ELR (cell line): ENCODE measurements at places on chromosomes 2 and 18.
A peak's percentile ranks its signal among the peaks of the same experiment; 100 is the strongest.

- DNase-seq = no peak
Measured at GRCh38 chr2:7703048-7703447, 785.8 kb downstream of the RNF144A start.

GRCh38 chr2:172086241-172087206 lies 1.2 kb downstream of the DLX1 start:
- DNase-seq = peak; percentile 60

DNA sequence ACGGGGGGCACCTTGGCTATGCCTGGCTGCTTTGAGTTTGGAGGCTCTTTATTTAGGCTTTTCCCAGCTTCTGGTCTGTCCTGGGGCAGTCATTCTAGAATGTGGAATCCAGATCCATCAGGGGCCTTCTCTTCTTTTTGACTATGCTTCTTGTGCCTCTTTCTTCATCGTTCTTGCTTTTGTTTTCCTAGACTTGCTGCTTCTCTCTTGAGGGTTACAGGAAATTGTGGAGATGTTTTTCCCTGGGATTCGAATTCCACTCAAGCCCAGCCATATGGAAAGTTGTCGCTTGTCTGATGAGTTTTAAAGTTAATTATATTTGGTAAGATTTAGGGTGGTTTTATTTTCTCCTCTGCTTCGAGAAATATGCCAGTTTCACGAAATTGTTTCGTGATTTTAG lies 2.4 kb downstream of the GLI2 start:
- DNase-seq = no peak

- DNase-seq = no peak
Measured at GRCh38 chr2:46040563-46041155, 256.5 kb upstream of the EPAS1 start.

GRCh38 chr2:189552991-189553404 lies 27.6 kb downstream of the SLC40A1 start:
- no peak for DNase-seq

DNA sequence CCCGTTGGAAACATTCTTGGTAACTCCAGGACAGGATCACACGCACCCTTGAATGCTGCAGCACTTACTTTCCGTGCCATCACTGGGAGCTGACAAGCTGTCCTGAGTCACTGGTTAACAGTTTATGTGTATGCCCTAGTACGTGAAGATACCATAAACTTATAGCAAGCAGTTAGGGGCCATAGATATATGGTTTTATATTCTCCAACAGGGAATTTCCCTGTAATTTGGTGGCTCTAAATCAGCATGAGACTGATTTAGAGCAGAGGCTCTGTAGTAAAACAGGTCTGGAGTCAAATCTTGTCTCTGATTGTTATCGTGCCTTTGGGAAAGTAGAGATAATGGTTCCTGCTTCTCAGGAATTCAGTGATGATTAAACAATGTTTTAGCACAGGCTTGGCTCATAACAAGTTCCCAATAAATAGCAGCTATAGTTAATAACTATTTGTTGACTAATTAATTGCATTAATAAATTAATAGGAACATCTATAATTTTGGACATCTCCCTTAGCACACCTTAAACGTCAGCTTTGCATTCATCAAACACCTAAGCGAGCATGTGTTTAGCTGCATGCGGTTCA lies 215.2 kb downstream of the VAPA start:
- no peak for DNase-seq

DNA sequence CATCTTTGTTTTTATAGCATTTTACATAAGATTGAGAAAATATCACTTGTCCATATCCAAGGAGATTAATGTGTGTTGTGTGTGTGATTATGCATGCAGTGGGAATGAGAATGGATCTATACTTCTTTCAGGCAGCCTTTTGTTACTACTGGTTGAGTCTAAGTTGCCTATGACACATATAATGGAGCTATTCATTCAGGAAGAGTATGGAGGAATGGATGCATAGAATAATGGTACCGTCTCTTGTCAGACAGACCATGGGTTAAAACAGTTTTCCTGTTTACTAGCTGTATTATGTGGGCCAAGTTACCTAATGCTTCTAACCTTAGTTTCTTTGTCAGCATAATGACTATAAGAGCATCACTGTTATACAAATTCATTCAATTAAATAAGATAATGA lies 155.4 kb upstream of the KYNU start:
- no peak for DNase-seq

- no peak for DNase-seq
Measured at GRCh38 chr2:188607501-188607900, 315.8 kb downstream of the GULP1 start.
